ENCODE measurements at places on chromosomes 3 and 15.

DNA sequence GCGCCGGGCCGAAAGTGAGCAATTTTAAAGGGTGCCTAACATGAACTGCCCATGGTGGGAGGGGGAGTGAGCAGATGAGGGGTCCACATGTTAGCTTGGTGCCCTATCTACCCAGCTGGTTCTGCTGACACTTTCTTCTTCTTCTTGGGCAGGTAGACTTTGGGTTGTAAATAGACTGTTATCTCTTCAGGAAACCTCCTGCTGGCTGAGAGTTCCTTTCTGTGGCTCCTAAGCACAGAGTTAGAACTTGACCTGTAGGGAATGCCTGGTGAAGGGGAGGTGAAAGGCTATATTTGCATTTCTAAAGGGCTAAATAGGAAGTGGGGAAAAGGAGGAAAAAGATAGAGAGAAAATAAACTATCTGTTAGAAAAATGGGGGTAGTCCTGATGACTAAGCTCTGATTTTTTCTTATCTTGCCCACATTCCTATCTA, 521.4 kb upstream of the TGFBR2 start:
- DNase-seq = no peak

GRCh38 chr15:53378096-53378800, 381.2 kb downstream of the WDR72 start:
- no peak for DNase-seq

- DNase-seq = no peak
Measured at GRCh38 chr15:22806664-22807063, 20.2 kb downstream of the NIPA1 start.

DNA sequence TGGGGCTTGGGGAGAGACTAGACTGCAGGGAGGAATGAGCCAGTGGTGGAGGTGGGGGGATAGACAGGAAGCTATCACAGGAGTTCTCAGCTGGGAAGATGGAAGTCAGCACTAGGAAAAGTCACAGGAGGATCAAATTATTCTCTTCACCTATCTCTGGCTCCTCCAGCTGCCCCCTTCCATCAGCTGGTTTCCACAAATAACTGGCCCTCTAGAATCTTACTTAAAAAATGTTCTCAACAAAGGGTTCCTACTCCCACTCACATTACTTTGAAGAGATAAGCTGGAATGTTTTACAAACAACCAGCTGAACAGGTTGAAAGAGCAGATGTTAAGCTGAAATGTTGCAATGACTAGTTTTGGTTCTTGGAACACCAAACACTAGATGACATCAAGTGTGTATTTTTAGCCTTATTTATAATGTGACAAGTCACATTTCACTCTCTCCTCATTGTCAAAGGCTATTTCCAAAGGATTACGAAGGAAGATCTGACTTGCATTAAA, 102.7 kb upstream of the AADACL2 start:
- DNase-seq = no peak

DNA sequence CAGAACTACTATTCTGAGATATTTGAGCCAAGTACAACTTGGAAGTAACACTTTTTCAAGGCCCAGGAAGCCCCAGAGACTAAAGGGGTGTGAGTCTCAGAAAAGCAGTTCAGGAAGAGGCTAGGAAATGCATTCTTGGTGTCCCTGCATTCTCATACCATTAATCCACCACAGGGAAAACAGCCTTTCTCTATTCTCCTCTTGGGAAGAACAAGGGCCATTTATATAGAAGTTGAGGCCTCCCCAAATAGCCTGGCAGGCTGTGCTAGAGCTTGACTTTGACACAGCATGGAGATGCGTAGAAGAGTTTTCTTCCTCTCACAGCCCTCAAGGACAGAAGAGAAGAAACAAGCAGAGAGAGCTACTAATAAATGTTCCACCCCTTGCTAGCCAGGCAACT, 5.5 kb upstream of the NR2C2 start:
- DNase-seq = no peak

GRCh38 chr15:34366271-34367065, 528 bp downstream of the LPCAT4 start:
- DNase-seq = peak; percentile 50

GRCh38 chr3:150528354-150528797, 17.9 kb downstream of the SERP1 start:
- no peak for DNase-seq

DNA sequence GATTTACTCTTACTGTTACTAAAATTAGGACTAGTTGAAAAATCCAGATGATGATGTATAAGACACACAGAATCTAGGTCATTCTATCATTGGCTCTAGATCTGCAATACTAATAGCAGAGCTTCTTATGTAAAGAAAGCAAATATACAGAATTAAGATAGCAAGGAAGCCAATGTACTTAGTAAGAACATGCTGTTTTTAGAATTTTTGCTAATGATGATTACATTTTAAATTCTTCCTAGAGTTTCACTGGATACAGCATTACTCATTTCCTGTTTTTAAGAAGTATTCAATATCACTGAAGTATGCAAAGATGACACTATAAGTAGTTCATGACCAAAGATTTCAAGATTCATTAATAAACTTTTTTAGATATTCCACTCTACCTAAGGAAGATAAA, 60.7 kb downstream of the CFAP20DC start:
- no peak for DNase-seq

GRCh38 chr3:55343486-55344357, 143.4 kb downstream of the WNT5A start:
- no peak for DNase-seq

DNA sequence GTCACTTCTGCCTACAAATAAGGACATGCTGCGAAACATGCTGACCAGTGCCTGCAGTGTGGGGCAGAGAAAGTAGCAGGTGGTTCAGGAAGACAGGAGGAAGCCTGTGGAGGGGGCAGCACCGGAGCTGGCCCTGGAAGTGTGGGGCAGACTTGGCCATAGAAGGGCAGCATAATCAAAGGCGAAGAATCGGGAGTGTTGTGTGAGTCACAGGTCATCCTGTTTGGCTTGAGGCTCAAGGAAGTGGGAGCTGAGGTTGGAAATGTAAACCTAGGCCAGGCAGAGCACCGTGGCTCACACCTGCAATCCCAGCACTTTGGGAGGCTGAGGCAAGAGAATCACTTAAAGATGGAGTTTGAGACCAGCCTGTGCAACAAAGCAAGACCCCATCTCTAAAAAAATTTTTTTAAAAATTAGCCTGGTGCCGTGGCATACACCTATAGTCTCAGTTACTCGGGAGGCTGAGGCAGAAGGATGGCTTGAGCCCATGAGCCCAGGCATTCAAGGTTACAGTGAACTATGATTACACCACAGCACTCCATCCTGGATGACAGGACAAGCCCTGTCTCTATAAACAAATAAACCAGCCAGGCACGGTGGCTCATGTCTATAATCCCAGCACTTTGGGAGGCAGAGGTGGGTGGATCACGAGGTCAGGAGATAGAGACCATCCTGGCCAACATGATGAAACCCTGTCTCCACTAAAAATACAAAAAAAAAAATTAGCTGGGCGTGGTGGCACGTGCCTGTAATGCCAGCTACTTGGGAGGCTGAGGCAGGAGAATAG, 54.0 kb downstream of the FAM43A start:
- no peak for DNase-seq
